ENCODE measurements at places on chromosomes 12 and 14.

GRCh38 chr12:23093488-23093887, 468.5 kb downstream of the ETNK1 start:
- no peak for DNase-seq

- peak; percentile 96 for DNase-seq
These were observed 208.8 kb upstream of the EEA1 start for GRCh38 chr12:93137656-93138612.

GRCh38 chr14:71400871-71401321, 493.6 kb downstream of the PCNX1 start:
- DNase-seq = no peak

DNA sequence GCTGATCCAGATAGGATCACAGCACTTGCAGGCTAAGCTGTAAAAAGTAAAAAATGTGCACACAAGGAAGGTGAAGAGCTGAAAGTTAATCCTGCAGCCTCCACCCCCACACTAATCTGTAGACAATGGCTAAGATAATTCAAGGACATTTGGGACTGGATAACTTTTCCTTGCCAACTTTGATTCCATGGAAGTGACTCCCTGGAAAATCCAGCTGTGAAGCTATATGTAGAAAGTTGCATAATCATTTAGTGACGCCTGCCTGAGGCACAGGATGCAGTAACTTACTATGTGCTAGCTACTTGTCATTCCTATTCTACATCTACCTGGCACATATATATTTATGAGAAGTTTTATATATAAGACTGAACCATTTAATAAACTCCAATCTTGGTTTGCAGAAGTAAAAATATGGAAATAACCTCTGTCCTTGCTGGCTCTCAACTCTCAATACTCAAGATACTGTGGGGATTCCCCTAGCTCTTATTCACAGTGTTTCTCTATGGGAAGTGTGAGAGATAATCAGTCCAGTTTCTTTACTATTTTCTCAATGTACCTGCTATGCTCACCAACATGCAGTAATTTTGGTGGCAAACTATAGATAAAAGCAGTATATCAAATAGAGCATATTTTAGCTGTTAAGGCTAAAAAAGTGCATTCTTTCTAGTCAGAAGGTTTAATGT, 14.8 kb downstream of the LDHB start:
- peak; percentile 48 for DNase-seq

GRCh38 chr14:61417141-61417540, 95.8 kb downstream of the PRKCH start:
- DNase-seq = no peak

GRCh38 chr14:104437703-104438102, 141.9 kb upstream of the C14orf180 start:
- no peak for DNase-seq

- peak; percentile 32 for DNase-seq
These were observed 24.4 kb downstream of the TUNAR start for GRCh38 chr14:95901054-95901453.

GRCh38 chr12:2266666-2267620, 214.2 kb downstream of the CACNA1C start:
- no peak for DNase-seq

DNA sequence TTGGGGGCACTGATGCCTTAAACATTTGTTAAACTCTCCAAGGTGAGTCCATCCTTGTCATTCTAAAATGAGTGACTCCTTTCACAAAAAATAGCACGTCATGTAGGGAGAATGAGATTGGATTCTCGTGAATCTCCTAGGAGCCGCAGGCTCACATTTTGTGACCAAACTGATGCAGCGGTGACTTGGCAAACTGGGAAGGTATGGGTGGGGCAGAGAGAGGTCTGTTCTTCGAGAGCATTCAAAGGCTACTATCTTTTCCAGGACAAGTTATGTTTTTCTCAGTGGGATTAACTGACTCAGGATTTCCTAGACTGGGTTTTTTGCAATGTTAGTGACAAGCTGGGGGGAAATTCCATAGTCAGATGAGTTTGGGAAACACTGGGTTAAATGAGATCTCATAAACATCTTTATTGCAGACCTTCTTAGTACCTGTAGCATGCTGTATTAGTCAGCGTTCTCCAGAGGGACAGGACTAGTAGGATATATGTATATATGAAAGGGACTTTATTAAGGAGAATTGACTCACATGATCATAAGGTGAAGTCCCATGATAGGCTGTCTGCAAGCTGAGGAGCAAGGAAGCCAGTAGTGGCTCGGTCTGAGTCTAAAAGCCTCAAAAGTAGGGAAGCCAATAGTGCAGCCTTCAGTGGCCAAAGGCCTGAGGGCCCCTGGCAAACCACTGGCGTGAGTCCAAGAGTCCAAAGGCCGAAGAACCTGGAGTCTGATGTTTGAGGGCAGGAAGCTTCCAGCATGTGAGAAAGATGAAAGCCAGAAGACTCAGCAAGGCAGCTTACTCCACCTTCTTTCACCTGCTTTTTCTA, 61.0 kb downstream of the FOXN4 start:
- no peak for DNase-seq

- DNase-seq = peak; percentile 38
These were observed 625 bp downstream of the ANGEL1 start for GRCh38 chr14:76812093-76812421.

DNA sequence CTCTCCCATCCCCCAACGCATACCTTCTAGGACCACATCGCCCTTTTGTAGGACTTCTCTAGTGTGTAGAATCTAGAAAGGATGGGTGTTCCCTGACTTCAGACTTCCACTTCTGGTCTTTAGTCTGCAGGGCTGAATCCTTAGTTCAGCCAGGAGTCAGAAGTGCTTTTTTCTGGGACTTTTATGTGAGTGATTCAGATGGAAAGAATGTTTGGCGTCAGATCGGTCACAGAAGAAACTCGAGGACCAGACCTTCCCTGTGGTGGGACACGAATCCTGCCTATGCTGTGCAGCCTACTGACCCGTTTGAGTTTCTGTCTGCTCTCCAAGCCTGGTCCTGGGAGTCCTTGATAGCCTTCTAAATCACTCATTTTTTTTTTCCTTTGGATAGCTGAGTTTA, 165.4 kb upstream of the SSTR1 start:
- peak; percentile 37 for DNase-seq

GRCh38 chr14:101601606-101602465, 40.5 kb downstream of the DIO3 start:
- no peak for DNase-seq

- DNase-seq = no peak
These were observed 64.7 kb downstream of the PPP2R5E start for GRCh38 chr14:63478437-63478852.

DNA sequence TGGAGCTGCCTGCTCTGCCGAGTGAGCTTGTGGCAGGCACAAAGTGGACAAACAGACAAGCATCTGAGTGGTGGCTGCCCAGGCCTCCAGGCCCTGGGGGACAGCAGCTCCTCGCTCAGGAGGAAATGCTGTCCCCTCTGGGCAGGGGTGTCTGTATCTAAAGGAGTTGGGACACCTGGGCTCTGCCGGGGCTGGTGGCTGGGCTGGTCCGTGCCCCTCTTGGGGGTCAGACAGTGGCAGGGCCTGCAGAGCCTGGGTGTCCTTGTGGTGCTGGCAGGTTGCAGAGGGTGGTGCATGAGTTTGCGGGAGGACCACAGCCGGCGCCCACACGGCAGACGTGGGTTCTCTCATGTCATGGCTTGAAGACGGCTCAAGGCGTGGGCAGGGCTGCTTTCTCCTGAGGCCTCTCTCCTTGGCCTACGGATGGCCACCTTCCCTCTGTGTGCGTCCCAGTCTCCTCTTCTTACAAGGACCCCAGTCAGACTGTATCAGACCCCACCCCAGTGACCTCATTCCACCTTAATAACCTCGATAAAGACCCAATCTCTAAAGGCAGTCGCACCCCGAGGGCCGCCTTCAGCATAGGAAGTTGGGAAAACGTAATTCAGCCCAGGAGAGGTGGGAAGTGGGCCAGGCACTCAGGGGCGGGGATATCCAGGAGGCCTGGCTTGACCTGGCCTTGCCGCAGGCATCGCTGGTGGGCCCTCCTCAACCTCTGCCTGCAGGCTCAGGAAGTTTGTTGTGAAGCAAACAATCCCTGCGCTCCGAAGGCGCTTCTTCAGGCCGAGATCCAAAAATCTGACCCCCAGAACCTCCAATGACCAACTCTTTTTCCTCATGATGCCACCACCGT, 110.0 kb downstream of the KIF26A start:
- DNase-seq = no peak

- DNase-seq = peak; percentile 49
These were observed 266.5 kb downstream of the PAWR start for GRCh38 chr12:79424109-79424721.

GRCh38 chr12:69732088-69732487, 6.6 kb upstream of the RAB3IP start:
- DNase-seq = peak; percentile 57

DNA sequence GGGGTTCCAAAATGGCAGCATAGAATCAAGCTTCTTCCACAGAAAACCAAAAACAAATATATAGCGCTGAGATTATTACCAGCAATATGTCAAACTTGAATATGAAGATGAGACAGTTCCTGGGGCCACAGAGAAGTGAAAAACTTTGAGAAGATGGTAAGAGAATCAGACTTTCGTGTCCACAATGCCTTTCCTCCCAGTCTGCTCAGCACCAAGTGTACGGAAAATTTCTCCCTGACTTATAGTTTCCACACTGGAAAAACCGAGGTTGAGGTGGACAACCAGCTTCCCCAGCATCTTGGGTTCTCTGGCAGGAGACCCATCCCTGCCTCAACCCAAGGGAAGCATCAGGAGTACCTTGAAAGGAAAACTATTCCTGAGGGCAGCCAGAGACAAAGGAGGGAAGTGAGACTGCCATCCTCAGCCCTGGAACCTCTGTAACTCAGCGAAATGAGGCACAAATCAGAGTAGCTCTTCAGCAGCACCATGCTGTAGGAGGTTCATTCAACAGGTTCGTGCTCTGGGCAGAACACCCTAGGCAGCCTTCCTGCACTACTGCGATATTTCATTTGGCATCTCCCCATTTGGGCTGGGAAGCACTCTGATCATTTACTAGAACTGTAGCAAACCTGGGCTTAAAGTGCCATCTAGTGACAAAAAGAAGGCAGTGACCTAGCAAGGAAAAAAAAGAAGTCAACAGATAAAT, 52.4 kb upstream of the CAPRIN2 start:
- peak; percentile 75 for DNase-seq

GRCh38 chr12:131422744-131423143, 288.1 kb upstream of the SFSWAP start:
- no peak for DNase-seq

DNA sequence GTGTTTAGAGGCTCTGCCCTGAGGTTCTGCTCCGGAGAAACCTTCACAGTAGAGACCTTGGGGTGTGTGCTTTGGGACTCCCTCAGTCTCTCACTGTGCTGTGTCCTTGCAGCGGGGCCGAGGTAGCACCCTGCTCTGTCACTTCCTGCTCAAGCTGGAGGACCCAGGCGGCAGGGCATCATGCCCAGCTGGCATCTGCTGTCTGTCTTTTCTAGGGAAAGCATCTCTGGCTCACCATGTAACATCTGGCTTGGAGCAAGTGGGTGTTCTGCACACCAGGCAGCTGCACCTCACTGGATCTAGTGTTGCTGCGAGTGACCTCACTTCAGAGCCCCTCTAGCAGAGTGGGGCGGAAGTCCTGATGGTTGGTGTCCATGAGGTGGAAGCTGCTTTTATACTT, 124.5 kb downstream of the ESRRB start:
- no peak for DNase-seq

GRCh38 chr12:108080363-108080762, 48.7 kb upstream of the WSCD2 start:
- DNase-seq = no peak

- DNase-seq = no peak
These were observed 218.3 kb upstream of the CRY1 start for GRCh38 chr12:107311682-107312081.

- no peak for DNase-seq
These were observed 163.9 kb upstream of the TMTC2 start for GRCh38 chr12:82522762-82523161.

DNA sequence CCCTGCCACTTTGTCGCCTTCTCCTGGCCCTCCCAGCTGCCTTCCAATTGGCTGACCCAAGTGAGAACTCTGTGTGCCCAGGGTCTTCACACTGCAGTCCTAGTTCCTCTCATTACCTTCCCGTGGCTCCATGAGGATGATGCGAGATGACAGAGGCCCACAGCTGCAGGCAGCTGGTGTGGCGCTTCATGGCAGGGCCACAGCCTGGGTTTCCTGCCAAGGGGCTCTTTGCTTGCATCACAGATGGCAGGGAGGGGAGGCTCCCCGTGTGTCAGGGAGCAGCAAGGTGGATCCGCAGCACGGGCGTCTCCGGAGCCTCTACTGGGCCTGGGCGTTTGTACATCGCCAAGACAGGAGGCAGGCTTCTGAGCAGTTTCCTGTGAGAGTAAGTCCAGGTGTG, 28.9 kb downstream of the DEGS2 start:
- no peak for DNase-seq

- no peak for DNase-seq
These were observed at the start of gene SIX6 for GRCh38 chr14:60508707-60509437. Gene SIX6 (plus strand): TSS chr14:60509146. CDS start chr14:60509399, 253 bp downstream.

DNA sequence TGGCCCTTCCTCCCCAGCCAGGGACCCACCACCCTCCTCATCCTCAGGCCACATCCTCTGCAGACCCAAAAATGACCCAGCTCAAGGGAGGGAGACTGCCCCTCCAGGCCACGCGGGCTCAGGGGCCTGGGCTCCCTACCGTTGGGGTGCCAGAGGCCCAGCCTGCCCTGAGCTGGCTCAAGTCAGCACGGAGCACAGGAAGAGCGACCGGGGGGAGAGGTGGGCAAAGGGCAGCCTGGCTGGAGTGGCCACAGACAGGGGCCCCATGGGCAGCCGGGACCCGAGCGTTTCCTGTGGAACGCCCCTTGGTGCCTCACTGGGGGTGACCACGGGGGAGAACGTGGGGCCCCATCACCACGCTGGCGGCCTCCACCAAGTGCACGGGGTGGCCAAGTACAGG, 10.7 kb downstream of the JAG2 start:
- no peak for DNase-seq

DNA sequence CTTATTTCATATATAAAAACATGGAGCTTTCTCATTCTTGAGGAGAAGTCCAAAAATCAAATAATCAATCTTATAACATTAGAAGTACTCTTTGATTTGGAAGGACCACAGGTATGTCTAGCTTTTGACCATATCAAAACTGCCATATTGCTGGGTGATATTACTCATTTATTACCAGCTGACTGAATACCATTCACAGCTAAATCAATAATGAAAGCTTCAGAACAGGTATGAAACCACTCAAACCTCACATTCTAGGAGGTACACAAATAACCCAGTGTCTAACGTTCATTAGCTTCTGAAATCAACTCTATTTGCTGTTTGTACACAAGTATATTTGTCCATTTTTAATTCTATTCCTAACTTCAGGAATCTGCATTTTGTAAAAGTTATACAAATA, 16.8 kb upstream of the CCDC91 start:
- no peak for DNase-seq

DNA sequence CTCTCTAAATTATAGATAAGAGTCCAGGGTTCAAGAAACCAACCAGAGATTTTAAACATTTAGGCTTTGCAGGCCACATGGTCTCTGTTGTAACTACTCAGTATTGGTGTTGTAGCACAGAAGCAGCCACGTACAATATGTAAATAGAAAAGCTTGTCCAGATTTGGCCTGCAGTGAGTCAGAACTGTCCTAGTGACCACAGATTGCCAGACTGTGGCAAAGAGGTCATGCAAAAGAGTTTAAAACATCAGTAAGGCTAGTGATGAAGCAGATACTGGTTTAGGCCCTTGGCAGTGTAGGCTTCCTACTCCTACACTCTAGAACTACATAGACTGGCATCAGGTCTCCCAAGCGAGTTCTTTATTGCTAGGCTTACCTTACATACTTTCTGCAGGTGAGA, 117.6 kb upstream of the GARIN6 start:
- peak; percentile 53 for DNase-seq
